ENCODE measurements at places on chromosomes 11 and 22.
A peak's percentile ranks its signal among the peaks of the same experiment; 100 is the strongest.

- no peak for DNase-seq
Measured at GRCh38 chr11:105490333-105490732, 119.5 kb upstream of the GRIA4 start.

DNA sequence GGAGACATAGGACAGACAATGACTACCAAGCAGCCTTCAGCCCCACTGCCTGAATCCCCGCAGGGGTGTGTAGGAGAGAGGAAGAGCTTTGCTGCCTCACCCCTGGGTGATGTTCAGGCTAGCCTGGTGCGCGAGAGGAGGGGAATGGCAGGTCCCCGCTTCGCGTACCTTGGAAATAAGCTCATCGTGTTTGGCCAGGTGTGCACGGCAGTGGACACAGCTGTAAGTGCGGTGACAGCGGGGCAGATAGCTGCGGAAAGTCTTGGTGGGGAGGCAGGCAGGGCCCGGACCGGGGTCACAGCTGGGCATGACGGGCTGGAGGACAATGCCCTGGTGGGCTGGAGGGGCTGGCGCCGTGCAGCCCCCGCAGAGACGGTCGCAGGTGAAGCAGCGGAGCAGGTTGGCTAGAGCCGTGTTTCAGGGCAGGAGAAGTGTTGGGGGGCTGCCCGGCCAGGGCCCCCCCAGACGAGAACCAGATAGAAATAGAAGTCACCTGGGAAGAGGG lies 2.9 kb downstream of the YPEL4 start:
- DNase-seq = no peak

- peak; percentile 22 for DNase-seq
Measured at GRCh38 chr11:17161515-17161914, 46.3 kb downstream of the PIK3C2A start.

DNA sequence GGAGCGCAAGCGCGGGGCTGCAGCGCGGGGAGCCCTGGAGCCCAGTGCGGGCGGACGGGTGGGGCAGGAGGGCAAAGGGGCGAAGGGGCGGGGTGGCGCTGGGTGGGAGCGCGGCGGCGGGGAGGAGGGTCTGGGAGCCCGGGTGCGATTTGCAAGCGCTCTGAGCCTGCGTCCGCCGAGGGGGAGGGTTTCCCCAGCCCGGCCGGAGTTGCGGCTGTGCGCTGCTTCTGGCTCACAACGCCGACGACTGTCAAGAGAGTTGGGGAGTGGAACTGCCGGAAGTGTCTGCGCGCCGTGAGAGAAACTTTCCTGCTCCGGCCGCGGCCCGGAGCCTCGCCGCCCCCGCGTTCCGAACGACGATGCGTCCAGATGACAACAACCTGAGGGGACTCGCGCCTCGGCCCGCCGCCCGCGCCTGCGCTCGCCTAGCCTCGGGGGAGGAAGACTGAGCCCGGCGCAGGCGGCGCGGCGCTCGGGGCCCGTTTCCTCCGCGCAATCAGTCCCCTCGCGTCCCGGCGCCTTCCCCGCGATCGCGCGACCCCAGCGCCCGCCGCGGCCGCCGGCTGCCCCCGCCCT lies at the start of gene ARHGAP42:
Gene ARHGAP42, plus strand, starts transcription at position 235 of the 576 bp plus-strand sequence. CDS start 391 bp downstream, outside the sequence.
- peak; percentile 62 for DNase-seq

DNA sequence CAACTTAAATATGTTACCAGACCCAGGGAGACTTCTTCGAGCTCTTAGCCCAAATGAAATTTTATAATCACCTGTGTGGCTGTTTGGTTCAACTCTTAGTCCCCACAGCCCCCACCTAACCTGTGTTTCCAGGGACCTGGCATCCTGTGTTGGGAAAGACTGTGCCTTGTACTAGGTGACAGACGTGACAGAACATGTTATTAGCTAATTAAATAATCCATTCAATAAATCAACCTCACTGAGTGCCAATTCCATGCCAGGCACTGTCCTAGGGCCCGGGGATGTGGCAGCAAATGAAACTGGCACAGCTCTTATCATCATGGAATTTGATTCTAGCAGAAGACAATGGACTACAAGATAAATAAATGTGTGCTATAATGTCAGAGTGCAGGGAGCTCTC lies 431.9 kb downstream of the MIAT start:
- DNase-seq = no peak

DNA sequence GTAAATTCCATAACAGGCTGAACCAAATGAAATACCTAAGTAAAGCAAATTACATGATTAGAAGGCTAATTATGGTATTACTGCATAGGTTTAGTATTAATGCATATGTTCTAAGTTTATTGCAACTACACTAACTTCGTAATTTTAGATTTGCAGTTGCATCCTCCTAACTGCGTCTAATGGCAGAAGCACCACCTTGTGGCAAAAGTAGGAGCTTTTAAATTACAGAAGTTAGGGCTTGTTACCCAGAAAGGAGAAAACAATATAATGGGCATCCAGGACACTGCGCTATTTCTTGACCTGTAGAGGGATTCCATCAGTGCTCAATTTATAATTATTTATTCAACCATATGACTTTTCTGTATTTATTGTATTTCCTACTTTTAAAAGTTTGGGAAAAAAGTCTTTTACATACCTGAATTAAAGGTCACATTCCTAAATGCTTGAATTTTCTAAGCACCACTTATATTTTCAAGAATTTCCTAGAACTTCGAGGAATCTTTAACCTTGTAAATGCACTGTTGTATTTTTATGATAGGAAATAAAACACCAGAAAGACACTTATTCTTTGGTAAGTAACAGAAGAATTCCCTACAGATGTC lies 16.3 kb upstream of the GPR83 start:
- DNase-seq = peak; percentile 59

DNA sequence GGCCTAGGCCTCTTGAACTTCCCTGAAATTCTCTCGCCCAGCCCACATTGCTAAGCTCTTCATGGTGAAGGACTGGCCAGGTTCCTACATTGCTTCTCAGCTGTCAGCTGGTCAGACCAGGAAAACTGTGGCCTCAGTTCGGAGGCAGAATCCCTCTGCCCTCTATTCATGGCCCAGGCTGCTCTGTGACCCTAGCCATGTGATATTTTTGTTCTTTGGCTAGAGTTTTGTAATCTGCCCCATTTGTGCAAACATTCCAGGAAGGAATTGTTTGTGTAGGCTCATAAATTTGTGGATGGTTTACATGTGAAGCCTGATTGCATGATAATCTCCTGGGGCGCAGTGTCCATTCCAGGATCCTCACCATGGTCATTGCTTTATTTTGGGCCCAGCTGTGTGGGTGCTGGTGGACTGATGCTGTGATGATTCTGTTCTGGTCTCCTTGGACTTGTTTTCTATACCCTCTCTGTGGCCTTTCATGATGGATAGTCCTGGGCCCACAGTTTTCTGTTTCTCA lies 149.1 kb upstream of the E2F8 start:
- no peak for DNase-seq

GRCh38 chr11:74492084-74492483 lies 1.4 kb downstream of the LIPT2 start:
- DNase-seq = no peak

DNA sequence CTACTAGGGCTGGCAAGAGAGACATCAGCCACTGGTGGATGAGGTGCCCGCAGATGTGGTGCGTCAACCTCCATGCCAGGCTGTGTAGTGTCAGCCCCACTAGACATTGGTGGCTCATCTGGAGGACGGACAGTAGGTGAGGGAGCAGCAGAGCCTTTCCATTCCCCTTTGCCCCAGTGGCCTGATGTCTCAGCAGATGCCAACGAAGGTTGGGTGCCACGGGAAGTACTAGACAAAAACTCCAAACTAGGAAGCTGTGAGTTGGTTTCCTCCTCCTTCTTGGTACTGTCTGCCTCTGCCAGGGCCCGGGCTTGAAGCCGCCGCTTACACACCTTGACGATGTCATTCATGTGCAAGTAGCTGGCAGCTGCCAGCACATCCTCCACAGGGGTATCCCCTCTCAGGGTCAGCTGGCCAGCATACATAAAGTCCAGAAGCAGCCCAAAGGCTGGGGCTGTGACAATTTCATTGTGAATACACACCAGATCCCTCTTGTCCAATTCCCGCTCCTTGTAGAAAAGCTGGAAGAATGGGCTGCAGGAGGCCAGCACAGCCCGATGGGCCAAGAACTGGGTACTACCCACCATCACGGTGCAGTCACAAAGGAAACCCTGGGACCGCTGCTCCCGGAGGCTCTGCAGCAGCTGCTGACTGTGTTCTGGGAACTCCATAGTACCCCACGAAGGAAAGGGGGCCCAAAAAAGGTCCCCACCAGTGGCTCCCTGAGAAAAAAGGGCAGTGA lies 795 bp downstream of the ZBTB3 start:
- no peak for DNase-seq

GRCh38 chr11:33802194-33802950 lies 28.1 kb upstream of the FBXO3 start:
- peak; percentile 76 for DNase-seq
